IPS-NIHi11 (cell line): ENCODE measurements at places on chromosomes 7 and 10.

DNA sequence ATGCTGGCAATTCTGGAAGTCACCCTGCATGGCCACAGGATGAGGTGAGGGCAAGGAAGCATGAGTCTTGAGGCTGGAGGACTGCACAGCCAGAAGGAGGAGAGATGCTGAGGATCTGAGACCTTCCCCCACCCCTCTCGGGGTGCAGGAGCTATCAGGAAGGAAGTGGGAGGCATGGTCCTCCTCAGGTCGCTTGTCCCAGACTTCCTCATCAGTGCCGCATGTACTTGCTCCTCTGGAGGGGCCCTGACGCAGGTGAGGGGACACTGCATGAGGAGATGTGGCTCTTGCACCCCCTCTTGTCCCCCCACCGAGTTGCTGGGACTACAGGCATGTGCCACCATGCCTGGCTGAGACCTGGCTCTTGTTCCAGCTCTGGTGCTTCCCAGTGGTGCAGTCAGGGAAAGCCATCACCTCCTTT is 5.7 kb upstream of the ZMIZ1 start:
- no peak for DNase-seq

GRCh38 chr7:82925331-82925730 is 237.4 kb downstream of the PCLO start:
- no peak for DNase-seq

- DNase-seq: peak; percentile 13
These were observed 37.0 kb downstream of the RPA3 start for GRCh38 chr7:7681191-7681935.

GRCh38 chr7:108007261-108007660 is 4.3 kb upstream of the LAMB1 start:
- no peak for DNase-seq

DNA sequence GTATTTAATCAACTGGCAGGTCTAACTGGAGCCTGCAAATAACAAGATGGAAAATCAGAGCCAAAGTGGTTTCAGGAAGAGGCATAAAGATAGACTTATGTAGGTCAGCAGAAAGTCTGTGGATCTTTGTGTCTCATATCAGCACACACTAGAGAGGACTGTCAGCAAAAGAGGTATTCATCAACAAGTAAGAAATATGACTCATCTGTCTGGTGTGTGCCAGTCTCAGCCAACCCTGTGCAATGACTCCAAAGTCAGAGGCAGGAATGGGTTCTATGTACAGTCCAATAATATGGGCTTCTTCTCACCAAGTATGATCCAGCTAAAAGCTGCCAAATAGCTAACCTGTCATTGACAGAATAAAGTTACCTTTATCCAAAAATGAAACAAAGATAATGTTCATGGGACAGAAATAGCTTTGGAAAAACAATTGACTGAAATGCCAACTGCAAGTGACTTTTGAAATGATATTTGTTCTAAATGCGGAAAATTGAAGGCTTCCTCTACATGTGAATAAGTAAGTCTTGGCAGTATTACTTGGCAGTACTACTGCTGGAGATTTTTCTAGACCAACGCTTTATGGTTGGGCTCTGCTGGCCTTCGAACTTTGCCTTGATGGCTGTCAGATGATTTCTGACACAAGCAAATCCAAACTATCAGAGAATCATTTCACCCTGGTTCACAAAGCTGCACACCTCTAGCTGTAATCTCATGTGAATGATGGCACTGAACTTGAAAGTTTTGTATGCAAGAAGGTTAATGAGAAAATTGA is 272.3 kb upstream of the SEMA3C start:
- no peak for DNase-seq

DNA sequence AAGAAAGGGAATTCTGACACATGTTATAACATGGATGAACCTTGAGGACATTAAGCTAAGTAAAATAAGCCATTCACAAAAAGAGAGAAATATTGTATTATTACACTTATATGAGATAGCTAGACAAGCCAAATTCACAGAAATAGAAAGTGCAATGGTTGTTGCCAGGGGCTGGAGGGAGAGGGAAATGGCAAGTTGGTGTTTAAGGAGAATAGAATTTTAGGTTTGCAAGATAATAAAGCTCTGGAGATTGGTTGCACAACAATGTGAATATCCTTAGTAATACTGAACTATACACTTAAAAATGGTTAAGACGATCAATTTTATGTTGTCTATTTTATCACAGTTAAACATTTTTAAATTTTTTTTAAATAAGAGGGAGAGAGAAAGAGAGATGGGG is 25.0 kb upstream of the ADD3 start:
- DNase-seq: no peak

DNA sequence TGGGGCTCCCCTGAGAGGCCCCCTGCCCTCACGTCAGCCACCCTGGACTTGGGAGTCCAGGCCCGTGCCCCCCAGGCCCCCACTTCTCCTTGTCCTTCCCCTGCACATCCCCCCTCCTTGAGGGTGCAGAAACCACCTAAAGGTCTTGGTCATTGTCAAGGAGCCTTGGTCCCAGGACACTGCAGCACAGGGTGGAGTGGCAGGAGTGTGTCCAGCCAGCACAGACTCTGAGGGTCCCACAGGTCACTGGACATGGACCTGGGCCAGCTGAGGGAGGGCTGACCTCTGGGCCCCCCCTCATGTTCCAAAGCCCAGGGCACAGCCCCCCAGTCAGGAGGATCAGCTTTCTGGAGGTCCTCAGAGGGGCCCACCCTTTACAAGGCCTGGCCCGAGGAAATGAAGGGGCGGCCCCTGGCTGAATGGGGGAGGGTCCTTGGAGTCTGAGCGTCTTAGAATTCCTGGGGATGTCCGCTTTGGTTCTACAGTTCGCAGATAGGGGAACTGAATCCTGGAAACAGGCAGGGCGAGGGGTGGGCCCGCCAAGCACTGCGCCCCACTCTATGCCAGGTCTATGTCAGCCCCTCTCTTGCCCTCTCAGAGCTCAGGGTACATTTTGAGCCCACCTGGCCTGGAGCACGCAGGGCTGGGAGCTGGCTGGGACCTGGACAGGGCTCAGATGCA is 54.0 kb downstream of the PWWP2B start:
- no peak for DNase-seq

DNA sequence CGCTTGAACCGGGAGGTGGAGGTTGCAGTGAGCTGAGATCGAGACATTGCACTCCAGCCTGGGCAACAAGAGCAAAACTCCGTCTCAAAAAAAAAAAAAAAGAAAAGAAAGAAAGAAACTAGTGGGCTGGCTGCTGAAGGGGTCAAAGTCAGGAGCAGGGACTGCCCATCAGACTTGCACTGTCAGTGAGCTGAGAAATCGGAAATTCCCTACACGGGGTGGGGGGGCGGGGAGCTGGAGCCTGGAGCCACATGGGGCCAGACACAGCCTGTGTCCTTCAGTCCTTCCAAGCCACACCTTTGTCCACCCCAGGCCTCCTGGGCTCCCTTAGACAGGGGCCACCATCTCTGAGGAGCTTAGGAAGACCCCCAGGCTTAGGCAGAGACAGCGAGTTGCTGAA is 34.5 kb downstream of the SRRM3 start:
- DNase-seq: no peak

GRCh38 chr10:42975005-42975493 is 101.8 kb upstream of the RET start:
- DNase-seq: peak; percentile 8

DNA sequence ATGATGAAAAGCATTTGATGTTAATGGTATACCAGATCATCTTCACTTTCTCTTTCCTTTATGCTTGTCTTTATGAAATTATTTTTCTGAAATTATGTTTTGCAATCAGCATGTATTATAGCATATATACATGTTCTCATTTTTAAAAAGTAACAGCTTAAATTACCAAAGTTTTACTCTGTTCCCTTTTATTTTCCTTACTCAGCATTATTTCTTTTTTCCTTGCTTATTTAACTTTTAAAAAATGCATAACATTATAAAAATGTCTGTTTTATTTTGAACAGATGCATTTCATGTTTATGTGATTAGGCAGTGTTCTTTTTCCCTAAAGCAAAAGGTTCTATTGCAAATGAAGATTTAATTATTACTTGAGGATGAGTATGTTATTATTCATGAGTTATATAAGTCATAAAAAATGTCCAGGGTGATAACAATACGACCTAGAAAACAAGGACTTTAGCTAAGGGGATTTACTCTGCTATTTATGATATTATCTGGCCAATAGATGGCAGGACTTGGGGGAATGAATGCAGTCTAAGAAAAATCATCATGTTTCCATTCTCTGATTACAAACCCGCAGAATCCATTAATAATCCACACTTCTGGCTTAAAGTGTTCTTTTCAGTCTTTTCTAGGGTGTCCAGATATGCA is 38.5 kb downstream of the CABCOCO1 start:
- no peak for DNase-seq

DNA sequence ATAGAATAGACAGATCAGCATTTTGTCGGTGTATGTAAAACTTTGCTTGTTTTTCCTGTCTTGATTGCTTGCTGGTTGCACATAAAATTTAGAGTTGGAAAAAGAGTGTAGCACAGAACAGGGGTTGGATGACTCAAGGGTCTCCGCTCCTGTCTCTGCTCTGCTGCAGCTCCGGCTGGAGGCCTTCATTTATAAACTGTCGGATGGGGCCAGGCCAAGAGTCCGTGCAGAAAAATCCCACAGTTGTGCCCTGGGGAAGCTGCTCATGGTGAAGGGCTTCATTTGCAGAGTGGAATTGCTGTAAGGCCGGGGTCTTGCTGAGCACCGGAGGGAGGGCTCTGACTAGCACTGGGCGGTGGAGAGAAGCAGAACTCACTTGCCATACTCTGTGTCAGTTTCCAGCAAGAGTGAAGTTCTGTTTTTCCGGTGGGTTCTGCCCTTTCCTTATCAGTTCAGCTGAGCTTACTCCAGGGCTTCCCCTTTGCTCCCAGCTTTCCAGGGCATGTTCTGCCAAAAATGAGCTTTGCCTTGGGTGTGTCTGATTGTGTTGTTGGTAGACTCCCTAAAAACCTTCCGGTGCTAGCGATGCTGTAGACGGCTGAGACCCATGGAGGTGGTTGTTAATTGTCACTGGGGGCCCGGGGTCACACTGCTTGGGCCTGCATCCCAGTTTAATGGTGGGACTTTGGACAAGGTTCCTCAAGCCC is 67.2 kb downstream of the CAMK1D start:
- no peak for DNase-seq

- peak; percentile 80 for DNase-seq
These were observed 5.1 kb downstream of the COMTD1 start for GRCh38 chr10:75230600-75231038.

GRCh38 chr10:112248584-112249295 is 34.5 kb upstream of the TECTB start:
- DNase-seq: no peak

GRCh38 chr10:91006752-91007346 is 86.0 kb upstream of the ANKRD1 start:
- no peak for DNase-seq

GRCh38 chr7:16083931-16084330 is 337.4 kb downstream of the CRPPA start:
- DNase-seq: peak; percentile 17

GRCh38 chr10:97412891-97413304 is 11.8 kb upstream of the RRP12 start:
- no peak for DNase-seq

- DNase-seq: no peak
These were observed 30.6 kb upstream of the GDI2 start for GRCh38 chr10:5843686-5844344.

GRCh38 chr7:91323626-91324158 is 59.5 kb downstream of the FZD1 start:
- DNase-seq: no peak

GRCh38 chr7:44981035-44981706 is 2.4 kb upstream of the MYO1G start:
- no peak for DNase-seq

DNA sequence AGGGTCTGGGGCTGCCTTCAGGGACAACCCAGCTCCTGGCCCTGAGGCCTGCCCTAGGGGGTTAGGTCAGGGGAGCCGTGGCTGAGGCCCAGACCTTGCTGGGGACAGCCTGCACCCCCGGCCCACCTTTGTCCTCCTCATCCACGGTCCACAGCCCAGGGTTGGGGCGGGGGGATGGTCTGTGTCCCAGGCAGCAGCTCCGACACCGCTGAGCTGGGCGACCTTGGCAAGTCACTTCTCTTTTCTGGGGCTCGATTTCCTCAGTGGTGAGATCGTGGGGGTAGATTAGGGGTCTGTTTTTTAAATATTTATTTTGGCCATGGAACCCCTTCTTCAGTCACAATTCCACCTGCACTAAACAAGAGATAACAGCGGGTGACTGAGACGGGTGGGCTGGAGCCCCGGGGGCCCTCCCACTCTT is 30.9 kb downstream of the DNAJB12 start:
- no peak for DNase-seq

- DNase-seq: no peak
These were observed 1.4 kb downstream of the SFR1 start for GRCh38 chr10:104123397-104123796.

- no peak for DNase-seq
These were observed 161.5 kb downstream of the FGFR2 start for GRCh38 chr10:121436630-121437341.

GRCh38 chr7:5139998-5140397 is 50.0 kb upstream of the WIPI2 start:
- DNase-seq: peak; percentile 60

GRCh38 chr10:48625826-48626134 is 20.9 kb upstream of the ARHGAP22 start:
- no peak for DNase-seq

- DNase-seq: no peak
These were observed 83.5 kb downstream of the ZNF777 start for GRCh38 chr7:149377386-149377785.

GRCh38 chr10:44647473-44647872 is 262.6 kb upstream of the CXCL12 start:
- no peak for DNase-seq

DNA sequence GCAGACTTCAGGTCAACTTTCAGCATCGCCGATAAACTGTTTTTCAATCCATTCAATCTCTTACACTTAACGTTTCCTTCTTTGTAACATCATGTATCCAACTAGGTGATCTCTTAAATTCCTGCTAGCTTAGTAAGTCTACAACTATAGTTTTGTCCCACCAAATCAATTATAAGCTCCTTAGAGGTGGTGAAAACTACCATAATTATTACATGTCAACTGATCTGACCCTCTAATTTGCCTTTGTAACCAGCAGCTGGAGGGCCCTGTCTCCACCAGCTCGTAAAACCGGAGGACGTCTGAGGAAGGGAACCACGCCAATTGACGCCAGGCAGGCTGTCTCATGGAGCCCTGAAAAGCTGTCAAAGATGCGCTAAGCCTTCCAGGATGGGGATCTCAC is 113.4 kb downstream of the ABCC2 start:
- DNase-seq: no peak
